Activated CD8-positive, alpha-beta memory T cell treated with anti-CD3 and anti-CD28 coated beads, Interleukin-2, amount 10 ng/mL, durations not matched to agents 7 days and 5 days (primary cell): ENCODE measurements at places on chromosomes 2 and 18.

DNA sequence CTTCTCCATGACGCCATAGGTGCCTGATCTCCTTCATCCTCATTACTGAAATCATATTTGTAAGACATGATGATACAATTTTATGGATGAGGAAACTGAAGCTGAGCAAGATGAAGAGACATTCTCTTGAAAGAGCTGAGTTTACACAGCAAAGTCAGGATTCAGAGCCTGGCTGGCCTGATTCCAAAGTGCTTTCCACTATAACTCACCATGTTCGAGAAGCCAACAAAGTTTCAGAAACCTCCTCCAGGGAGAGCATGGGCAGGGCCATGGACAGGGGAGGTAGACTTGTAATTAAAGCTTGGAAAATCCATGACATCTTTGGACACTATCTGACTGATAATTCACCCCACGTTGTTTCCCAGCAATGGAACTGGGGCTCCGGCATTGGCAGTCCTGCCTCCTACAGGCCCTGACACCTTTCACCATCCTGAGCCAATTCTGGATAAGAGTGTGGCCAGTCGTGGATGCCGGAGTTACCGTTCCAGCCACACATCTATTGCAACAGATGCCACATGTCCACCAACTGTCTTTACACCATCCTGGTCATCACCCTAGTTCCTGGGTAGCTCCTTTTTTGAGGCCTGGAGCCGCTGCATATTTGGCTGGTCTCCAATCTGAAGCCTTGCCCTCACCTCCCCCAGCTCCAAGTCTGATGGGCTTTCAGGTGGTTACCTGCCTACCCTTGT, 85.0 kb upstream of the PPP1CB start:
- H3K4me3 ChIP-seq: no peak overlapping the region
- no peaks in the 10 kb centered on the region for H3K36me3 ChIP-seq
- H3K27ac ChIP-seq: no peak overlapping the region

DNA sequence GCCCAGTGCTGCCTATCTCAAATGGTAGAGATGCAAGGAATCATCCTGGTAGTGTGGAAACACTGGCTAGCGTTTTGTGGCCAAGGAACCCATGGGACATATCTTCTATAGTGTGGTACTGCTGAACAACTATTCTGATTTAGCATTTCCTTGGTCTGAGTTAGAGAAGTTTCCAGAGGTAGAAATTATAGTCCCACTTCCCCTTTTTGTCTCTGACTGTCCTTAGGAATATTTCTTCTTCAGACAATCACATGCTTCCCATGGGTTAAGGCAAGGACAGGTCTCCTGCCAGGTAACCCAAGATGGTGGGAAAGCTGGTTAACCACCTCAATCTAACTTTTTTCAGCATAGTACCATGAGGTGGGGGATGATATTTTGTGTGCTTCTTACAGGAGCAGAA, 729.5 kb upstream of the LRRTM4 start:
- no peak for DNase-seq
- H3K36me3 ChIP-seq: no peaks in the 10 kb centered on the region
- H3K4me1 ChIP-seq: no peaks in the 10 kb centered on the region
- H3K4me3 ChIP-seq: no peak overlapping the region
- H3K27me3 ChIP-seq: no peaks in the 10 kb centered on the region

- no peaks in the 10 kb centered on the region for H3K36me3 ChIP-seq
- no peak overlapping the region for H3K27ac ChIP-seq
- H3K27me3 ChIP-seq: peaks cover 10% of the 10 kb centered on the region
- no peaks in the 10 kb centered on the region for H3K4me1 ChIP-seq
- H3K4me3 ChIP-seq: no peak overlapping the region
- no peak for DNase-seq
These were observed 255.1 kb downstream of the METTL4 start for GRCh38 chr18:2316082-2316750.

- DNase-seq: no peak
- no peaks in the 10 kb centered on the region for H3K36me3 ChIP-seq
- H3K4me3 ChIP-seq: no peak overlapping the region
- no peaks in the 10 kb centered on the region for H3K27me3 ChIP-seq
- no peak overlapping the region for H3K27ac ChIP-seq
These were observed 249.2 kb upstream of the SLC39A10 start for GRCh38 chr2:195407783-195408182.

- DNase-seq: no peak
- H3K4me3 ChIP-seq: no peak overlapping the region
- H3K27ac ChIP-seq: no peak overlapping the region
- H3K36me3 ChIP-seq: peaks cover 2% of the 10 kb centered on the region
These were observed 185.1 kb upstream of the SMAD7 start for GRCh38 chr18:49135877-49136276.

DNA sequence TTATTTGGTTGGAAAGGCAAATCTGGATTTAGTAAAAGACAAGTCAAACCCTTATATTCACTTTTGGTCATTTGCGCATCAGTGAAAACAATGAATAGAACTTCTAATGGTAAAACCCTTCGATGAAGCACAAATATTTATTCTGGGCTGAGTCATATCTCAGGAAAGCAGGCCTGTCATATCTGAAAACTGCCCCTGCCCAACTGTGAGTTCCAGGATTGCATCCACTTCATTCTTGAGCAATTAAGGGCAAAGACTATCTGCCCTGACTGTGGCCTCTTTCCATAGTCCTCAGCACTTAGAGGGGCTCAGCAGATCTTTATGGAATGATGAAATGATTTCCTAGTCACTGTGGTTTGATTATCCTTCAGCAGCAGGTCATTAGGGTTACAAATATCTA, 795.2 kb upstream of the ID2 start:
- H3K4me3 ChIP-seq: no peak overlapping the region
- H3K27ac ChIP-seq: no peak overlapping the region
- peaks cover 1% of the 10 kb centered on the region for H3K4me1 ChIP-seq
- H3K27me3 ChIP-seq: no peaks in the 10 kb centered on the region
- peaks cover 5% of the 10 kb centered on the region for H3K36me3 ChIP-seq

- H3K4me1 ChIP-seq: peaks cover 33% of the 10 kb centered on the region
- no peak overlapping the region for H3K4me3 ChIP-seq
- H3K36me3 ChIP-seq: peaks cover 3% of the 10 kb centered on the region
- no peaks in the 10 kb centered on the region for H3K27me3 ChIP-seq
- no peak overlapping the region for H3K27ac ChIP-seq
- DNase-seq: no peak
These were observed 41.5 kb downstream of the TSHZ1 start for GRCh38 chr18:75252136-75252535.

- no peaks in the 10 kb centered on the region for H3K27me3 ChIP-seq
- no peak overlapping the region for H3K4me3 ChIP-seq
- H3K27ac ChIP-seq: no peak overlapping the region
- no peaks in the 10 kb centered on the region for H3K36me3 ChIP-seq
- H3K4me1 ChIP-seq: peaks cover 9% of the 10 kb centered on the region
These were observed 72.7 kb upstream of the MGAT4A start for GRCh38 chr2:98803405-98804264.

DNA sequence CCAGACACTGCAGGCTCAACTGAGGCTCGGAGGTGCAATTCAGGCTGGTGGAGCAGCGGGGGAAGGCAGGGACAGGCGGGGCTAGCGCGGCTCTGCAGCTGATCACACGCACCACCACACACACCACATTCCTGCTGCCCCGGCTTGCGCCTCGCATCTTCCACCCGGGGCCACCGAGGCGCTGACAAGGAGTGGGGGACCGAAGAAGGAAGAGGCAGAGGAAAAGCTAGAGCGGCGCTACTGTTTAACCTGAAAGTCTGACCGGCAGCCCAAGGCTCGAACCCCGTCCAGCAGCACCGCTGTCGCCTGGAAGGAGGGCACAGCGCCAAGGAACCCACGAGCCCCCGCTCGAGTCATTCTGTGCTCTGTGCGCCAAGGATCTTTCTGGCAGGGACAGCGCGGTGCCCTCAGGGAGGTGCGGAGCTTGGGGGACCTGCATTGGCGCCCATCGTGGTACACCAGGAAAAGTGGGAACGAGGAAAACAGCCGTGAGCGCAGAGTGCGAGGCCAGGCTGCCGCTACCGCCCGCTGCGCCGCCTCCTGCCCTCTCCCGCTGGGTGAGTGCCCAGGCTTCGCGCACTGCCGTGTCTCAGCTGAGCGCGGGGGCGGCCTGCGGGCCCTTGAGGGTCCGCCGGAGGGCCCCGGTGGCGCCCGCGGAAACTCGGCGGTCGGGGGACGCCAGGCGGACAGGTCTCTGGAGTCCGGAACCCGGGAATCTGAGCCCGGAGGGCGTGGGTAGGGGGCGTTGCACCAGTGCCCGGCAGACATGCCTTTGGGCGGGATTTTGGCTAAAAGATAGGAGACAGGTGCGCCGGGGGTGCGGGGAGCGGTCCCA, 860 bp upstream of the KCNJ3 start:
- H3K4me3 ChIP-seq: no peak overlapping the region
- H3K36me3 ChIP-seq: peaks cover 4% of the 10 kb centered on the region

DNA sequence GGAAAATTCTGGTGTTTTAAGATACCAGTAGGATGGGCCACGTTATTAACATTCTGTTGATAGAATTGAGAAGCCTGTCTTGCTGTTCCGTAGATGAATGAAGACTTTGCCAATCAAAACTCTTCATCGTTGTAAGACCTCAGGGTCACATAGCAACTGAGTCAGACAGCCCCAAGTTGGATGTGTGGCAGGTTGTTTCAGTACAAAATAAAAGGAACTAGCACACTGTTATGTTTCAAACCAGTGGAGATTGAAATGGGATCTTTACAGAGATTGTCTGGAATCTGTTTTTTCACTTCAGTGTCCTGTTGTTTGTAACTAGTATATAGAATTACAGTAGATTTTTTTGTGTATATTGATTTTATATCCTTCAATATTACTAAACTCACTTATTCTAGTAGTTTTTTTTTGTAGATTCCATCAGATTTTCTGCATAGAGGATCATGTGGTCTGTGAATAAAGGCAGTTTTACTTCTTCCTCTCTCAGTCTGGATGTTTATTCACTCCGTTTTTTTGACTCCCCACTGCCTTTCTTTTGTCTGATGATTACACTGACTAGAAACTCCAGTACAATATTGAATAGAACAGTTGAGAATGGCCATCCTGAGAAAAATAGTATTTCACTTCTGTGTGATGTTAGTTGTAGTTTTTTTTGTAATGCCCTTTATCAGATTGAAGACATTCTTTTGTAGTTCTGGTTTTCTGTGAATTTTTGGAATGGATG, 22.7 kb downstream of the EPC2 start:
- no peak for DNase-seq
- no peak overlapping the region for H3K4me3 ChIP-seq
- H3K36me3 ChIP-seq: peaks cover 9% of the 10 kb centered on the region
- peaks cover 16% of the 10 kb centered on the region for H3K4me1 ChIP-seq

DNA sequence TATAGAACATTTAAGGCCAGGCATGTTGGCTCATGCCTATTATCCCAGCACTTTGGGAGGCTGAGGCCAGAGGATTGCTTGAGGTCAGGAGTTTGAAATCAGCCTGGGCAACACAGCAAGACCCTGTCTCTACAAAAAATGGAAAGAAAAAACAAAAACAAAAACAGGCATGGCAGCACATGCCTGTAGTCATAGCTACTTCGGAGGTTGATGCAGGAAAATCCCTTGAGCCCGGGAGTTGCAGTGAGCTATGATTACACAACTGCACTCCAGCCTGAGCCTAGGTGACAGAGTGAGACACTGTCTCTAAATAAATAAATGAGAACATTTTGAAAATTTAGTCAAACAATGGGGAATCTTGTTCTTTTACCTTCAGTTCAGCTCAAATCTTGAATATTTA, 12.1 kb upstream of the YES1 start:
- DNase-seq: no peak
- H3K36me3 ChIP-seq: no peaks in the 10 kb centered on the region
- no peak overlapping the region for H3K4me3 ChIP-seq

DNA sequence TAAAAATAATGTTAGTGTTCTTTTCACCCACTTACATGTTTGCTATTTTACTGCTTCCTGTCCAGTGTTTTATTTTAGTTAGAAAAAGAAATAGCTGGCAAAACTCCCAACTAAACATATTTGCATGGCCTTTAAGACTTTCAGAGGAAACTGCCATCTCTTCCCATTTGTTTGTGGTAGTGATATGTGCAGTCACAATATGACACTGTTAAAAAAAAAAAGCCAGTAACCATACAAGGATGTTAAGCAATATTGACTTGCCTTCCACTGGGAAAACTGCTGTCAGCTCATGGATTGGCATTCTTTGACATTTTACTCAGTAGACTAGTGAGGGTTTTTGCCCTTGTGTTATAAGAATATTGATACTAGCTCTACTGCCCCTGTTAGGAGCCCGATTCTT, 29.1 kb downstream of the XIRP2 start:
- DNase-seq: no peak
- no peak overlapping the region for H3K27ac ChIP-seq
- no peaks in the 10 kb centered on the region for H3K27me3 ChIP-seq
- no peaks in the 10 kb centered on the region for H3K4me1 ChIP-seq

- H3K27ac ChIP-seq: no peak overlapping the region
- H3K4me3 ChIP-seq: no peak overlapping the region
- DNase-seq: no peak
- peaks cover 63% of the 10 kb centered on the region for H3K27me3 ChIP-seq
These were observed 650 bp downstream of the CCBE1 start for GRCh38 chr18:59696311-59697235.

DNA sequence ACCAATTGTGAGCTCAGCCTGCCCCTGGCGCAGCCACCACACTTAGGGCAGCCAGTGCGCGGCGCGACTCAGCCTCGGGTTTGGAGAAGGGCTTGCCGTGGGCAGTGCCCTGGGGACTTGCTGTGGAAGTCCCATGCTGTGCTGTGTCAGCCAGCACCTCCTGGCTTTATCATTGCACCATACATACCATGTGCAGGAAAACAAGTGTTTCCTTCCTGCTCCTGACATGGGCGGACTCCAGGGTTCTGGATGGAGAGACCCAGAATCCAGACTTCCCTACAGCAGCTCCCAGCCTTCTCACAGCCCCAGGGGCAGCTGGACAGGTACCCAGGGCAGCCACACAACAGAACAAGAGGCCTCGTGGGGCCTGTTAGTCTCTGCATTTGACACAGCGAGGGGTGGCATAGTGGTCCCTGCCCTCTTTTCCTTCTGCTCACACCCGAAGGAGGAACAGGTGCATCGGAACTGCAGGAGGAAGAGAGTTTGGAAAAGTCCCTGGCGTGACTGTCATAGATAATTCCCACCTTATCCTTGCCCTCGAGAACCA, 54.2 kb downstream of the SDC1 start:
- DNase-seq: no peak
- peaks cover 3% of the 10 kb centered on the region for H3K27me3 ChIP-seq
- H3K36me3 ChIP-seq: no peaks in the 10 kb centered on the region
- H3K4me3 ChIP-seq: no peak overlapping the region
- no peaks in the 10 kb centered on the region for H3K4me1 ChIP-seq
- H3K27ac ChIP-seq: no peak overlapping the region

DNA sequence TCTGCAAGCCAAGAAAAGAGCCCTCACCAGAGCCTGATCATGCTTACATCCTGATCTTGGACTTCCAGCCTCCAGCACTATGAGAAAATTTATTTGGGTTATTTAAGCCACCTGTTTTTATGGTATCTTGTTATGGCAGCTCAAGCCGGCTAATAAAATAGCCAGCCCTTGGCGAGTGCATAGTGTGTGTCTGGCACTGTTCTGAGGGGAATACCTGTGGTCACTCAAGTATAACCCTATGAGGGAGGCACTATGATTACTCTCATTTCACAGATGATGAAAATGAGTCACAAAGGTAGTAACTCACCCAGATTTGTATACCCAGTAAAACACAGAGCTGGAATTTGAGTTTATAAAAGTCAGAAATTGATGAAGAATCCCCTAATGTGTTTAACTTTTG, 556.9 kb upstream of the SETBP1 start:
- DNase-seq: no peak
- no peaks in the 10 kb centered on the region for H3K4me1 ChIP-seq
- no peaks in the 10 kb centered on the region for H3K36me3 ChIP-seq
- no peaks in the 10 kb centered on the region for H3K27me3 ChIP-seq
- H3K27ac ChIP-seq: no peak overlapping the region
